ENCODE measurements at places on chromosomes 7 and 10.

DNA sequence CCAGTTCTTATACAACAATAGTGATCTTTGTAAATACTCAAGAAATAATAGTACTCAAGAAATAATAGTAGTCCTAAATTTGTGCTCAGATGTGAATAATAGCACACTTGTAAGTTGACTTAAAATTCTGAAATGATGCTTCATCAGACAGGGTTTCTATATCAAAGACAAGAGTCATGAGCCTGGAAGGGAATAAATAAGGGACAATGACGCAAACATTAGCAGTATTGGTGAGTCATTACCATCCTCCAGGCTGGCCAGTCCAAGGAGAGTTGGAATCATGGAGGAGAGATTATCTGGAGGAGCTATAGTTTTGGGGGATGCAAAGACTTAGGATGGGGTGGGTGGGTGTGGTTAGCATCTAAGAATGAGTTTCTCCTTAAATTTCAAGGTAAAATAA is 6.1 kb upstream of the SH3PXD2A start:
- no peak for DNase-seq

DNA sequence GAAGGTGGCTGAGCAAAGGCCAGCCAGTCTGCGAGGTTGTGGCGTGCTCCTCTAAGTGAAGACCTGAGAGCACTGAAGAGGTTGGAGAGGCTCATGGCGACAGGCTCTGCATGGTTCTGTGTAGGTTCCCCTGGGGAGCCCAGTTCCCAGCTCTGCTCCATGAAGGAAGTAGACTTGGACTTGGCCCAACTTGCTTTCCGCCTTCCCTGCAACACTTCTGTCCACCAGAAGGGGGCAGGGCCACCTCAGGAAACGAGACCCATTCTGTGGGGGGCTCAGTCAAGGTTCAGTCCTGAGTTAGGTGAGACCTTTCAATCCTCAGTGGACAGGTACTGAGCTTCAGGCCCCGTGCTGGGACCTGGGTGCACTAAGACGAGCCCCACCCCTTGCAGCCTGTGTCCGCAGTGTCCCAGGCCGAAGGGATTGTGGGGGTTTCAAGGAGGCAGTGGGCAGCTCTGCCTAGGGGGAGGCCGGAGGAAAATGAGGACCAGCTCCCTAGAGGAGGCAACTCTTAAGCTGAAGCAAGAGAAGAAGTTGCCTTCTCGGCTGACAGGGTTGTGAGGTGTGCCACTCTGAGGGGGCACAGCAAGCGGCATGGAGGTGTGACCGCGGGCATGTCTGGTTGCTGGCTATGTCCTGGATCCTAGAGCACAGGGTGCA is 15.0 kb upstream of the PCBD1 start:
- no peak for DNase-seq

DNA sequence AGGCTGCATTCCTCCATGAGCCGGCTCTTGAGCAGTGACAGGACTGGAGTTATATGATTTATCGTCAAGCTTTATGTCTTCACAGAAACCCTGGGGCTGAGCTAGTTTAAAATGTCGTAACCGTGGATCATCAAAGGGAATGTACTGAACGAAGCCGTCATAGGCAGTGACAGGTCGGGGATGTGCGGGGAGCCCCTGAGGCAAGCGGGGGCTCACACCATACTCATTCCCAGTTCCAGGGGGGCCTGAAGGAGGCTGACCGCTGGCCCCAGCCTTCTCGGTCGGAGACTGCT is 30.7 kb downstream of the JCAD start:
- DNase-seq: no peak

GRCh38 chr10:12501324-12501723 is 152.0 kb downstream of the CAMK1D start:
- no peak for DNase-seq

DNA sequence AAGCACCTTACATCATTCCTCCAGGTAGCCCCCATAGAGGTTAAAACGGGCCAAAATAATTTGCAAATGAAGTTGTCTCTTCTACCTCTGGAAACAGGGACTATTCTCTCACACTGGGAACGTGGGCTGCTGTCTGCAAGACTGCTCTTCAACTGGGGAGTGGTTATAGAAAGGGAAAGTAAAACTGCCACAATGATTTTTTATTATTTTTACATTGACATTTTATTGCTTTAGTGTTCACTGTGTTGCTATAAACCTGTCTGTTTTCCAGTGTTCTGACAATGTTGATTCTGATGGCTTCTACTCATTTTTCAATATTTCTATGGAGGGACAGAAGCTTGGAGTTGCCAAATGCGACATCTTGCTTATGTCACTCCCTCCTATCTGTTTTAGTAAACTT is 115.1 kb upstream of the ANTXRL start:
- DNase-seq: no peak

GRCh38 chr7:151503902-151504714 is 15.6 kb downstream of the RHEB start:
- DNase-seq: no peak

GRCh38 chr10:108980869-108981268 is 942.4 kb downstream of the XPNPEP1 start:
- DNase-seq: no peak

DNA sequence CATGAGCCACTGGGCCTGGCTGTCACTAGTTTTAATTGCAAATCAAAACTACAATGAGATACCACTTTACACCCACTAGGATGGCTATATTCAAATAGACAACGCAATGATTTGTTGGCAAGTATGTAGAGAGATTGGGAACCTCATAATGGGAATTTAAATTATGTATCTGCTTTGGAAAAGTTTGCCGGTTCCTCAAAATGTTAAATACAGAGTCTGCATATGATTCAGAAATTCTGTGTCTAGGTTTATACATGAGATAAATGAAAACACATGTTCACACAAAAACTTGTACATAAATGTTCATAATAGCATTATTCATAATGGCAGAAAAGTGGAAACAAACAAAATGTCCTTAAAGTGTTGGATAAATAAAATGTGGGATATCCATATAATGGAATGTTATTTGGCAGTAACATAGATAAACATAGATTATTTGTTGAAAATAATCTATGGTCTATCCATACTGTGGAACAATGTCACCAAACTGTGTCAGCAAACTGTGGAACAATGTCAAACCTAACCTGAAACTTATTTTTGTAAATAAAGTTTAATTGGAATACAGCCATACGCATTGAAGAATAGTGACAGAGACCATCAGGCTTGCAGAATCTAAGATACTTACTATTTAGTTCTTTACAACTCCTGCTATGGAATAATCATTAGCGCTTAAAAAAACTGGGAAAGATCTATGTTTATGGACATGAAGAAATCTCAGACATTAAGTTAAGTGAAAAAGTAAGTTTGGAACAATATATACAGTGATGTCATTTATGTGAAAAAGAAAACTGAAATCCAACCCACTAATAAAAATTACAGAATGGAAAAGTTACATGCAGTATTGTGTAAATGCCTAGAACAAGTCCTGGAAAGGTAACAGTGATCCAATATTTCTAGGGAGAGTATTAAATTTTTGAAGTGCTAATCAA is 70.9 kb downstream of the CCDC7 start:
- DNase-seq: no peak

- DNase-seq: no peak
Measured at GRCh38 chr10:29415876-29416275, 127.0 kb downstream of the LYZL1 start.

All from NCI-H524 treated with DMSO at 0.1 percent for 48 hours (cell line).